AG10803 (cell line): ENCODE measurements at places on chromosomes 4 and X.

- DNase-seq, result peak; percentile 4
Measured at GRCh38 chr4:105807496-105807895, 87.8 kb upstream of the NPNT start.

- DNase-seq, result peak; percentile 70
Measured at GRCh38 chr4:73687421-73687820, 52.9 kb upstream of the CXCL8 start.

- DNase-seq, result no peak
Measured at GRCh38 chr4:113410686-113411085, 350.9 kb downstream of the CAMK2D start.

- DNase-seq, result no peak
Measured at GRCh38 chr4:48033825-48034413, 17.3 kb downstream of the NIPAL1 start.

DNA sequence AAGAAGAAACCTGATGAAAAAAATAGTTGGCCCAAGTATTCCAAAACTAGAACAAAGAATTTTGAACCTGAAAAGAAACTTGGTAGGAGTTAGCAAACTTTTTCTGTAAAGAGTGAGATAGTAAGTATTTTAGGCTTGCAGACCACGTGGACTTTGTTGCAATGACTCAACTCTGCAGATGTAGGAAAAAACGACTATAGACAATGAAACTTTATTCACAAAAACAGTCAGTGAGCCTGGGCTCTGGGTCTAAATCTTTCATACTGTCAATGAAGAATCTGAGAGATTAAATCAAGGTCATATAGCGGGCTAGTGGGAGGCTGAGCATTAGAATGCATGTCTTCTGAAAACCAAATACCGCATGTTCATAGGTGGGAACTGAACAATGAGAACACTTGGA, 23.0 kb downstream of the SH3D19 start:
- peak; percentile 38 for DNase-seq

GRCh38 chr4:64777286-64777685, 368.0 kb upstream of the TECRL start:
- no peak for DNase-seq

DNA sequence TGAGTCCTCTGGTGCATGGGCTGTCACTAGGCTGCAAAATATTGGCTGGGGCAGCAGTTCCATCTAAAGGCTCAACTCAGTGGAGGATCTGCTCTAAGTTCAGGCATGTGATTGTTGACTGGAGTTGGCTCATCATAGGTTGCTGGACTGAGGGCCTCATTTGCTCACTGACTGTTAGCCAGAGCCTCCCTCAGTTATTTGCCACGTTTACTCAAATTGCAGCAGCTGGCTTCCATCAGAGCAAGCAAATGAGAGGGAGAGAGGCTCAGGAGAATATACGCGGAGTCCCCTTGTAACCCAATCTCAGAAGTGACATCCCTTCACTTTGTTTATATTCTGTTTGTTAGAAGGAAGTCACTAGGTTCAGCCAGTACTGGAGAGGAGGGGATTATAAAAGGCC, 54.1 kb downstream of the BMP3 start:
- peak; percentile 26 for DNase-seq

DNA sequence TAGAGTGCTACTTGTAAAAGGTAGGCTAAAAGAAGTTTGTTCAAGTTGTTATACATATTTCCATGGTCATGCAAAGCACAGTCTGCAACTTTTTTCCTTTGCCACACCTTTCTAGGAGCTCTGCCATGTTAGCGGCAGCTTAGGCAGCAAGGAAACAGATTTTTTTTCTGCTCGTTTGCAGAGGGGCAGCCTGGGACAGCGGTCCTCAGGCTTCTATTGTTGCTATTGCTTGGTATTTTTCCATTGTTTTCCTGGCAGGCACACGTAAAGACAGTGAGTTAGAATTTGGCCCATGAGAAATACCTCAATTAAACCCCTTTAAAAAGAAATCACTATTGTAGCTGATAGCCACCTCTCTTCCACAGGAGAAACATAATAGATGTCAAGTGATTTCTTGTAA, 391.4 kb downstream of the SH2D1A start:
- no peak for DNase-seq

DNA sequence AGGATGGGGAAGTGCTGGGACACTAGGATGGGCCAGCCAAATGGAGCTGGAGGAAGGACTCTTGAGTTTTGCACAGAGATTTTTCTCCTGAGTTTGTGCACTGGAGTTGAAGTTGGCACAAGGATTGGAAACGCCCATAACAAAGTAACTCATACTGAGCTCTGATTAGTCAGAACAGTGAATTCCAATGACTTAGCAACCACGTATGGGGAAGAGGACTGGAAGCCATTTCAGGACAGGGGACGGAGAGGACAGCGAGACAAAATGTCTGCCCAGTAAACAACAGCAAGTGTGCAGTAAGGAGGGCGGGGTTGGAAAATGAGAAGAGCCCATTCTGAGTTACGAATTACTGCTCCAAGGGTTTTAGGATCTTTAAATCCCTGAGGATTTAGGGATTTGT, 5.9 kb downstream of the RIPPLY1 start:
- DNase-seq, result peak; percentile 40

GRCh38 chr4:183157215-183157614, 58.2 kb downstream of the WWC2 start:
- no peak for DNase-seq

GRCh38 chr4:76955182-76955581, 5.6 kb downstream of the SEPTIN11 start:
- peak; percentile 86 for DNase-seq

DNA sequence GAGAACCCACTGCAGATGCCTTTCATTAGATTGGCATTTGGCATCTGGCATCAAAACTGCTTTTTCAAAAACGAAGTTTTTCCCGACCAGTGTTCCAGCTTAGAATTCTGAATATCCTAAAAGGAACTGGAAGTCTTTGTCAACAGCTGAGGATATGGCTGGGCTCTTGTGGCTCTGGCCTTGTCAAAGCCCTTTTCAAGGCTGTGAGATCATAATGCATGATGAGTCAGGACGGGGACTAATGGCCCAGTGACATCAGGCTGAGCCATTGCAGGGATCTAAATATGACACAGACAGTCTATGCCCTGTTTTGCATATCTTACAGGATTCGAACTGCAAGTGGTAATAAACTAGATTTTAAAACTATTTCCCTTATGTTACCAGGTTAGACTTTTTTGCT, 306.4 kb downstream of the PTTG2 start:
- peak; percentile 46 for DNase-seq

DNA sequence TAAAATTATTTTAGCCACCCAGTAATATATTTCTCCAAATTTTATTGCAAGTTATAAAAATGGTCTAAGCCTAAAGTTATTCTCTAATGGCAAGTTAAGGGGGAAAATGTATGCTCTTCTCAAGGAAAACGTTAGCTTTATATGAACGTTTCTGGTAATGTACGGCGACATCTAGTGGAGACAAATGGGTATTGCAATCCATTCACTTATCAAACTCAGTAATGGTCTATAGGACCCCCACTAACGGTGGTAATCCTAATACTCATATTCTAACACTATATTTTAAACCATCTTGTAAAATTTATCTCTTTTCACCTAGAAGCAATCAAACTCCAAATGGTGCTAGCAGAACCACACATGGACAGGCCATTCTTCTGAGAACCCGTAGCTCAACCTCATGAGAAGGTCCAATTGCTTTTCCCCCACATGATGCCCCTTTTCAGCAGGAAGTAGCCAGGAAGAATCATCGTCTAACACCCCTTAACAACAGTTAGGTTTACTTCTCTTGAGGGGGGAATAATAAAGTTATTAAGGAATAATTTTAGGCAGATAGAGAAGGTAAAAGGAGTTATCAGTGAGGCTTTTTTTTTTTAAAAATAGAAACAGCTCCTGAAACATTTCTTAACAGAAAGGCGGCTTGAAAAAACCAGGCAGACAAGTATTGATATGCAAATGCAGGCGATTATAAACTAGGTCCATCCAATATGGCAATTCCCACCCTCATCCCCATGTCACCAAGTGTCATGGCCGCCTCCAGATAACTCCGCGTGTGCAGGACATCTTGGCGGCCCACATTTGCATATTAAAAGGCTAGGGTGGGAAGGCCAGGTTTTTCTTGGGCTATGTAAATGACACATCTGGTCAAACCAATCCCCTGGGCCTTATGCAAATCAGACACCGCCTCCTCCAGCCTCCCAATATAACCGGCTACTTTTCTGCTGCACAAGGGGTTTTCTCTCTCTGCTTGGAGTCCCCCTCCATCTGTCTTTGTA, 35.0 kb downstream of the NUDT11 start:
- DNase-seq, result peak; percentile 32

DNA sequence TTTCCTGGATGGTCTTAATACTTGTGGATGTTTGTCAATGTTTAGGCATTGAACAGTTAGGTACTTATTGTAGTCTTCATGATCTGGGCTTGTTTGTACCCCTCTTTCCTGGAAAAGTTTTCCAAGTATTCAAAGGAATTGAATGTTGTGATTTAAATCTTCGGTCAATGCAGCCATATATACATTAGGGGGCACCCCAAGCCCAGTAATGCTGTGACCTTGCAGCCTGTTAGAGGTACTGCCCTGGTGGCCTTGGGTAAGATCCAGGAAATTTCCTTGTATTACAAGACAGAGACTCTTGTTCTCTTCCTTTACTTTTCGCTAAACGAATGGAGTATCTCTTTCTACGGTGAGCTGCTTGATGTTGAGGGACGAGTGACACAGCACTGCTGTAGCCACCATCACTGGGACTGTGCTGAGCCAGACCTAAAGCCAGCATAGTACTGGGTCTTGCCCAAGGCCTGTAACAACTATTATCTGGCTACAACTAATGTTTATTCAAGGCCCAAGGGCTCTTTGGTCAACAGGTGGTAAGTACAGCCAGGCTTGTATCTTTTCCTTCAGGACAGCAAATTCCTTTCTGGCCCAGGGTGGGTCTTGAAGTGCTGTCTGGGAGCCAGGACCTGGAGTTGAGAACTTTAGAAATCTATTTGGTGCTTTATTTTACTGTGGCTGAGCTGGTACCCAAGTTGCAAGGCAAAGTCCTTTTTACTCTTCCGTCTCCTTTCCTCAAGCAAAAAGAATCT, 118.3 kb upstream of the ATOH1 start:
- DNase-seq, result no peak

DNA sequence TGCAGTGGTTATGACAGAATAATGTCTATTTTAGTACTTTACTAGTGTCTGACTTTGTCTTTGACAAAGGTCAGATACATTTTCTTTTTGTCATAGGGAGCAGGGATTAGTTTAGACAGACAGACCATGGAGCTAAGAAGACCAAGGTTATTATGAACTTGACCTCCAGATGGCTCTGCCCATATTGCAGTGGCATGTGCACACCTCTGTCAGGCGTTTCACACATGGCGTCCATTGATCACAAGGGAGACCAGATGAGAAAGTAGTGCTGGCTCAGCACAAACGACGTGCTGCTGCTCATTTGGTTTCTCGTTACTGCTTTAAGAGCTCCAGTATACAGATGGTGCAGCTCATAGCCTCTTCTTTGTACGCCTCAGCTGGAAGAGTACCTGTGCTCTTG, 56.3 kb upstream of the HPSE start:
- no peak for DNase-seq

DNA sequence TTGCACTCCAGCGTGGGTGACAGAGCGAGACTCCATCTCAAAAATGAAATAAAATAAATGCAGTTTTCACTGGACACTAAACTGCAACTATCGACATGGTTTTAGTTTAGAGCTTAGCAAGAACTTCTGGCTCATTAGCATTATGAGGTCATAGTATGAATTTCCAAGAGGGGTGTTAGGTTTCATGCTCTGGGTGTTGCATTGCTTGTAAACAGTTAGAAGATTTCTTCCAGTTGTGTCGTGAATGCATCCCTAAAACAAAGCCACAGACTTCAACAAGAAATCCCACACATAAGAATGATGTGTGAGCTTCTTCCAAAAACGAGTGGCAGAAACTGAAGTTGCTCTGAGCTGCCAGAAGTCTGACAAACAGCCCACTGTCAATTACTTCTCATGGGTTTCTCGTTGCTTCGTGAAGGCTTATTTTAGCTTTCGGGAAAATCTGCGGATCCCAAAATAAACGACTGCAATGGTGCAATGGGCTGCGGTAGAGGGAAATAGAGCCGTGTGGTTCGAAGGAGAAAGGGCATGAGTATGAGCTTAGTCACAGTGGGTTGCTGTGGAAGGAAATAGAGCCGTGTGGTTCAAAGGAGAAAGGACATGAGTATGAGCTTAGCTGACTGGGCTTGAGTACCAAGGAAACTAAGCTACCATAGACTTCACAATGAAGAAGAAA, 354.9 kb downstream of the DHRSX start:
- peak; percentile 64 for DNase-seq

DNA sequence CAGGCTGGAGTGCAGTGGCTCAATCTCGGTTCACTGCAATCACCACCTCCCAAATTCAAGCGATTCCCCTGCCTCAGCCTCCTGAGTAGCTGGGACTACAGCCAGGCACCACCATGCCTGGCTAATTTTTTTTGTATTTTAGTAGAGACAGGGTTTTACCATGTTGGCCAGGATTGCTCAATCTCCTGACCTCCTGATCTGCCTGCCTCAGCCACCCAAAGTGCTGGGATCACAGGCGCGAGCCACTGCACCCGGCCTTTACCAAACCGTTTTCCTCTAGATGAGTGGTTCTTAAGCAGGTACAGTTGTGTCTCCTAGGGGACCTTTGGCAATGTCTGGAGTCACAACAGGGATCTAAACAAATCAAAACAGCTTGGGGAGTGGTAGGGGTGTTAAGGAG, 11.6 kb downstream of the AMELX start:
- no peak for DNase-seq

DNA sequence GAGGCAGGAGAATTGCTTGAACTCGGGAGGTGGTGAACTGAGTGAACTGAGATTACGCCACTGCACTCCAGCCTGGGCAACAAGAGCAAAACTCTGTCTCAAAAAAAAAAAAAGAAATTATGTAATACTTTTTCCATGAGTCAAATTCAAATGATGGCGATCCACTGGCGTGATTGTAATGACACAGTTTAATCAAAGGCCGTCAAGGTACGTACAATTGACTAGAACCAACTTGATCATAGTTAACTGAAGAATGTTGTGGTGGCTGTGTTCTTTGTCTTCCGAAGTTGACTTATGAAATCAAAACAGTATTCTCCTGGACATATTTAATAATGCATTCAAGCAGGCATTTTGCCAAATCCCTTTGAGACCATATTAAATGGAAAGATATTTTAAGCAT, 318.6 kb upstream of the FAT1 start:
- no peak for DNase-seq

GRCh38 chrX:151984328-151984727, 9.9 kb upstream of the GABRE start:
- DNase-seq, result peak; percentile 89

DNA sequence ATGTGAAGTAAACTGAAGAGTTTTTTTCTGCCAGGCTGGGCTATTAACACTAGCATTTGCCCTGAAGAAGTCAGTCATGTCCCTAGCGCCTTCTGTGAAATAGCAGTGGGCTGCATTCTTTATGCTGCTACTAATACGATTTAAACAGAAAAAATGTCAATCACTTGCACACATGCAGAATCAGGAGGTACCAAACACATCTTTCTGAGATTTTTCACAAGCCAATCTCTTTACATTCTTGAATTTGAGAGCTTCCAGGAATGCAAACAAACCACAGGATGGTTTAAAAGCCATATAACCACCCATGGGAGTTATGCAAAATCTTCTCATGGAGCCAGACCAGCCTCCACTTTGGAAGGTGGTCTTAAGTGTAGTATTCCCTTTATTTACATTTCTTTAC, 220.1 kb downstream of the IQCM start:
- peak; percentile 26 for DNase-seq

- DNase-seq, result peak; percentile 0
Measured at GRCh38 chrX:136586386-136586785, 54.4 kb downstream of the VGLL1 start.

- DNase-seq, result peak; percentile 89
Measured at GRCh38 chr4:20194123-20195013, 57.3 kb upstream of the SLIT2 start.

GRCh38 chr4:173494013-173494970, 35.7 kb downstream of the HAND2 start:
- DNase-seq, result peak; percentile 66

- DNase-seq, result no peak
Measured at GRCh38 chr4:83606898-83607297, 71.0 kb downstream of the GPAT3 start.
